ENCODE measurements at places on chromosomes 2 and 18.
A peak's percentile ranks its signal among the peaks of the same experiment; 100 is the strongest.

GRCh38 chr2:96470636-96471035 is 34.5 kb downstream of the NEURL3 start:
- DNase-seq, result peak; percentile 75

GRCh38 chr2:422676-423435 is 135.0 kb upstream of the ALKAL2 start:
- DNase-seq, result no peak

DNA sequence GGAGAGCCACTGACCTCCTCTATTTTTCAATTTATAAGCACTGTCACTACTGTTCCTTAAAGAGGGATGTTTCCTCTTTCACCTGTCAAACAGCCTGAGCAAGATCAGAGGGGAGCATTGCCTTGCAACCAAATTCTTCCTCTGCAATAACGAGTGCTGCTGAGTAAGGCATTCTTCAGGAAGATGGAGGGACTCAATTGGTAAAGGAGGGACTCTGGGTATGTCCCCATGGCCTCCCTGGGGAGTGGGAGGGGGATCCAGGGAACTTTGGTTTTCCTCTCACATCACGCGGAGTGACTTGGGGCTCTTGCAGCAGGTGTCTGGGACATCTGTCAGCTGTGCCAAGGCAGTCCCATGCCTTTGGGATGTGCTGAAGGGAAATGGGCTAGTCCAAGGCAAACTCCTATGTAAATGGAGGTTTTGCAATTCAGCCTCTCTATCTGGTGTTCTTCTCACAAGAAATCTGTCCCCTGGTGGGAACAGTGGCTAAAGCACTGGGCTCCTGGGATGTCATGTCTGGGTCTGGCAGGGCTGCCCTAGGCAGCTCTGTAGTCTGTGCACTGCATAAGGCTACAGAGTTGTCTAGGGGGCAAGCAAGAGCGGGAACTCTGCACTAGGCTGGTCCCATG is 14.4 kb upstream of the HES6 start:
- peak; percentile 51 for DNase-seq

DNA sequence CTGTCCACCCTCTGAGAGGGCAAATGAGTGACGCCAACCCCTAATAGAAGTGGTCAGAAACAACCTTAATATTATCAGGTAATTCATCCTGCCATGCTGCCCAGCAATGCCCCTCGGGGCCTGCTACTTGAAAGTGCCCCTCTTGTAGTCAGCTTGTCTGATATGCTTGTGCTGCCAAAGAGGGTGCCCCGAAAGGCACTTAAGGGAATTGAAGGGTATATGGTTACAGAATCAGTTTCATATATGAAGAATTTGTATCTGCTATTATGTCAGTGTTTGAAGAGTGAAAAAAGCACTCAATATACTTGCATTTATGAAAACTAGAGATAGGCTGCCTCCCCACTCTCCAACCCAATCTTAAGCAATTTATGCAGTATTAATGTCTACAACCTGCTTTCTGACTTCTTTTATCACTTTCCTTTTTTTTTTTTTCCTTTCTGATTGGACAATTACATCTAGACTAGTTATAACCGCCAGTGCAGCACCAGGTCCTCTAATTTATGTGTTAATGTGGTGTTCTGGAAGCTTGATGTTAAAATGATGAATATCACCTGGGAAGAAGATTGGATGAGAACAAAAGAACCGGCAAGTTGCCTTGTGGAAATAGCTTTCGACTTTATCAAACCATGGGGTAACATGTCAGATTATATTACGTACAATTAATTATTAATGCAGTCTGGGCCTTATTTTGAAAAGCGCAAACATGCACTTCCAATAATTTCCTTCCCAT is 646.9 kb upstream of the ACVR2A start:
- DNase-seq, result no peak

DNA sequence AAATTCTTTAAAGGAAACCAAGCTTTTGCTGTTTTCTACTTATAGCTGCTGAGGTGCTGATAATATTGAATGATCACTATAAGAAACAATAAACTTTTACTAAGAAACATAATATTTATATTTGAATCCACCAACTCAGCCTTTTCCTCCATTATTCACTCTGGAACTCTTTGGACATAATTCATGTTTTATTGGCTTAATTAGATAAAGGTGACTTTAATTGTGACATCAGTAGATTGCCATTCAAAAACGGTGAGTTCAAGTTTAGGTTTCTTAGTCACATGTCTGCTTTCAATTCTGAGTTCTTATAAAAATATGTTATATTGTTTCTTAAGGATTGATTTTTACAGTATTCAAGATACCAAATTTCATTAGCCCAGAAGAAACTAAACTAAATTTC is 24.0 kb downstream of the CCDC85A start:
- DNase-seq, result no peak

DNA sequence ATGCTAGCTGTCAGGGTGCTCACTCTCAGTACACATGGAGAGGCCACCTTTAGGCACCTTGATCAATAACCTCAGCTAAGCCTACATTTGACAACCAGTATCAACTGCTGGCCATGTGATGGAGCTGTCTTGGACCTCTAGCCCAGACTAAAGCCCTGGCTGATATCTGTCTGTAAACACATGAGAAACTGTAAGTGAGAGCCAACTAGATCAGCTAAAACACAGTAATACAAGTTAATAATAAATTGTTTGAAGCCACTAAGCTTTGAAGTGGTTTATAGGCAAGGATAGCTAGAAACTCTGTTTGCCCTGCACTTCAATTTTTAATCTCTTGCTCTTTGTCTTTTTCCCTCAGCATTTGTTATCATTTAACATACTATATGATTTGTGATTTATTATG is 407.1 kb downstream of the SPAG16 start:
- no peak for DNase-seq

DNA sequence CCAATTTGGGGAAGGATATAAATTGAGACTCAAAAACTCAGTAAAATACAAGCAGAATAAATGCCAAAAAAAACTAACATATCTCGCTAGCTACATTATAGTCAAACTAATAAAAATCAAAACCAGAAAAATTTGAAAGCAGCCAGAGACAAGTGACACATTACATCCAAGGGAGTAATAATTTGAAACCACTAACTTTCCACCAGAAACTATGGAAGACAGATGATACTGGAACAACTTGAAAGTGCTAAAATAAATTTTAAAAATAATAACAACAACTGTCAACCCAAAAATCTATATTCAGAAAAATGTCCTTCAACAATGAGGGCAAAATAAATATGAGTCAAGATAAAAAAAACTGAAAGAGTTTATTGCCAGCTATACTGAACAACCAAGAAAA is 110.7 kb downstream of the EVA1A start:
- DNase-seq, result no peak

DNA sequence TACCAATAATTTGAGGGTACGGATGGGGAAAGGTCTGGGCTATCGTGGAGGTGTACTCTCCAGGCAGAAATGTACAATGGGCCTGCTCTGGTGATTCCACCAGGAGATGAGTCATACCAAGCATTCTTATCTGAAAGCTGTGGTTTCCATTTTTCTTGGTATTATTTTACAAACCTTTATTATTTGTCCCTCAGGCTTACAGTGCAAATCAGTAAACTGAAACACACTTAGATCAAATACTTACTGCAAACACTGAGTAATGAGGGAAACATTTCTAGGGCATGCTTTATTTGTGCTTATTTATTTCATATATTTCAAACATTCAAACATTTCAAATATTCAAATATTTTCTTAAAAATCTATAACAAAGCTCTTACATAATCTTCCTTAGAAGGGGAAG is 319.8 kb downstream of the RND3 start:
- DNase-seq, result no peak

DNA sequence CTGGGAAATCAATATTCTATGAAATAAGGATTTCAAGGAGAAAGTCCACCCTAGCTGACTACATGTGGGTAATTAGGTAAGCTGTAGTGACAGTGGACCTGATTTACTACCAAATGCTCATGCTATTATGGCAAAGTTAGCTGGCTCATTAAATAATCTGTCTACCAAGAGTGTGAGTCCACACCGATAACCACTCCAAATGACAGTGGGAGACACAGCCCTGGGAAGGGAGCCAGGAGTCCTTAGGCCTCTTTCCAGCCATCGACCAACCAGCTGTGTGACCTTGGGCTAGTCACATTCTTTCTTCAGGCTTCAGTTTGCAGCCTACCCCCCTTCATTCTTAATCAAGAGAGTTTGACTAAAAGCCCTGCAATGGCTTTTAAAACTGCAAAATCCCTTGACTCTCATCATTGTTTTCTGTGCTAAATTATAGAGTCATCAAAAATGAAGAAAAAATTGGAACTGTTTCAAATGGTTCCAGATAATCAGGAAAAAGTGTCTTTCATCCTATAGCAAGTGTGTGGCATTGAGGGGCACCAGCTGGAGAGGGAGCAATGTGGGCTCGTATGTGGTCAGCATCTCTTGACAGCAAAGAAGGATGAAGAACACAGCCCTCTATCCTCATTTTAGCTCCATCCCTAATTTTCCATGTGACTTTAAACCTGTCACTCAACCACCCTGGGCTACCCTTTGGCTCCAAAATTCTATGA is 45.6 kb upstream of the SLC14A2 start:
- DNase-seq, result no peak

- DNase-seq, result no peak
These were observed 314.4 kb downstream of the ALK start for GRCh38 chr2:29607038-29607420.

All from natural killer cell treated with Interleukin-12 subunit alpha and Interleukin-12 subunit beta and Interleukin-15 and Interleukin-18, amount 100 ng/mL, for 72 hours (primary cell).